Stimulated activated CD8-positive, alpha-beta memory T cell treated with anti-CD3 and anti-CD28 coated beads, Interleukin-4, amount 100 ng/mL, for 1 hour (primary cell): ENCODE measurements at places on chromosomes 5 and 9.
A peak's percentile ranks its signal among the peaks of the same experiment; 100 is the strongest.

GRCh38 chr9:121201738-121202533 lies at the start of gene RAB14:
TSS of gene RAB14 (minus strand) at chr9:121201869. CDS start at chr9:121193412, 8,457 bp downstream.
- DNase-seq = peak; percentile 100

DNA sequence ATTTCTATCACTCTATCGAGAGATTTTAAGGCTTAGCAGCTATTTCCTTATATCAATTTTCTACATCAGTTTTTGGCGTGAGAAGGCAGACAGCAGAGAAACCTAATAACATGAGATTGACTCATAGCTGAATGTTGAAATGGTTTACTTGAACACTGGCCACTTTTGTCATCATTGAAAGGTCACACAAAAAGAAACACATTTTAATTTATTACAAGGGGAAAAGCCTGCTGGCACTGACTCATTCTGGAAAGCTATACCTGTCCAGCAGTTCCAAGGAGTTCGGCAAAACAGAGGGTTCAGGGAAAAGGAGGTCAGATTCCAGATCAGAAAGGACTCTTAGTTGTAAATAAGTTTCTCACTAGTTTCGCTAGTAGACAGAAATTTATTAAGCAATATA lies 566.4 kb downstream of the DNAH5 start:
- no peak for DNase-seq

- no peak for DNase-seq
Observed at GRCh38 chr9:68530618-68531017, 10.1 kb downstream of the TMEM252 start.

DNA sequence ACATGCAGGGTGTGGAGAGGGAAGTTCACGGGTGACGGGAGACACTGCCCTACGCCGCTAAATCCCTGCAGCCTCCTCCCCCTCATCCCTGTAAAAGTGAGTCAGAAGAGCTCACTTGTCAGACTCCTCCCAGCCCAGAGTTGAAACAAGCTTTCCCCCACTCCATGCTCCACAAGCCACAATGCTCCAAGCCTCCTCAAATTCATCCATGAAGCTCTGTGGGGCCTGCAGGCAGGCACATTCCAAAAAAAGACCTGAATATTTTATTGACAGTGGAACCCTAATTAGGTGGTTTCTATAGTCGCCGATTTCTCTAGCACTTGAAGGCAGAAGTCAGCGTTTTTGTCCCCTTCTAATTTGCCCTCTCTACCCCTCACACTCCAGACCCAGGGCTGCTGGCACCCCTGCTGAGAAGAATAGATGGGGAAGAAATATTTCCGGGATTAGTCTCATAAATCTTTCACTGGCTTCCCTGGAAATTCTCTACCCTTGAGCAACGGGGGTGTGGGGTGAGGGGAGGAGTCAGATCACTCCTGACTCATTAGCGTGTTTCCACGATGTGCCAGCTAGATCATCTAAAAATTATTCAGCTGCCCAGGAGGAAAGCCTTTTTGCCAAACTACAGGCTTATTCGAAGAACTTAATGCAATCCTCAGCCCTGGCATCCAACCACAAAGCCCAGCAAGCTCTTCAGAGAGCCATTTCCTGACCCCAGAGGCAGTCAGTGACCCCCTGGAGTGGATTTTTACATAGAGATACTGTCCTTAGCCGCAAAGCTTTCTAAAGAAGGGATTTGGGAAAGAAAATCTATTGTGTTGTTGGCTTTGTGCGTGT lies 97.1 kb downstream of the ENC1 start:
- no peak for DNase-seq

DNA sequence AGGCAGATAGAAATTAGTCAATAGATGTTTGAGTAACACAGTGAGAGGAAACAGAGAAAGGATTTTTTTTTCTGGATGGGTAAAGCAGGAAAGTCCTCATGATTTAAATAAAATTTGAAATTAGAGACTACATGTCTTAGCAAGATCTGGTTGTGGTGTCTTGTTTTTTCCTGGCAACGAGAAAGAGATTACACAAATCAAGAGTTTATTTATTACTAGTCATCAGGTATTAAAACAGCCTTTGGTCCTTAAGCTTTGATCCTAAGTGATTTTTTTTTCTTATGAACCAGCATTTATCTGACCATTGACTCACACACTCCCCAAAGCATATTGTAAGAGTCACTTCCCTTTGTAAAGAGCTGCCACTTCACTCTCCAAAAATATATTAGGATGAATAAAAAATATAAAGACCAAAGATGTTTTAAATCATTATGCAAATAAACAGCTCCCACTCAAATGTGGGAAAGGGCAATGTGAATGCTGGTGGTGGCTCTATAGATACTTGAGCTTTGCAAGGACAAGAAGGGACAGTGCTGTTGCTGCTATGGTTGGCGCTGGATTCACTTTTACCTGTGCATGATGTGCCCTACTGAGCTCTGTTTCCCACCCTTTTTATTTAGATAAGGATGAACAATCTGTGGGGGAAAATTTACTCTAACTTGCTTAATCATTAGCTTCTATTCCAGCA lies 1726.5 kb downstream of the MAT2B start:
- no peak for DNase-seq

GRCh38 chr5:120091376-120091948 lies 372.6 kb upstream of the PRR16 start:
- DNase-seq = no peak

DNA sequence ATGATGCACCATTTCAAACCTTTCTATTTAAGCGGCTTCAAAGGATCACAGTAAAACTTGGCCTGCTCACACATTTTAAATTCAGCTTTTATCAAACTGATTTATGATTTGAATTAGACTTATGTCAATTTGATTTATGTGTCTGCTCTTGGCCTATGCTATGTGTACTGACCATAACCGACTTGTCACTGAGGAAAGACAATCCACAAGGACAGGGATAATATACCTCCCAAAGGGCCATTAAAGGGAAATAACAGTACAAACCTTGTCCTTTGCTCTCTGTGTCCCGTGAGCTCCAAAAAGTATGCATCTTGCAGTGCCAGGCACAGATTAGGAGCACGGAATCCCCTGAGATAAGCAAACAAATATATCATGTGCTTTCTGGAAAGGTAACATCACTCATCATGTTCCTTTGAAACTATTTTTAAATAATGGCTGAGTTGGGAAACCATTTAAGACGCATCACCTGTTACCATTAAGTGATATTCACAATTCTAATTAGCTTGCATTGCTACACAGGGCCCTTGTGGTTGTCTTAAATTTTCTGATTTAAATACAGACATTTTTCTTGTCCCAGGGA lies 31.9 kb upstream of the FTMT start:
- no peak for DNase-seq

DNA sequence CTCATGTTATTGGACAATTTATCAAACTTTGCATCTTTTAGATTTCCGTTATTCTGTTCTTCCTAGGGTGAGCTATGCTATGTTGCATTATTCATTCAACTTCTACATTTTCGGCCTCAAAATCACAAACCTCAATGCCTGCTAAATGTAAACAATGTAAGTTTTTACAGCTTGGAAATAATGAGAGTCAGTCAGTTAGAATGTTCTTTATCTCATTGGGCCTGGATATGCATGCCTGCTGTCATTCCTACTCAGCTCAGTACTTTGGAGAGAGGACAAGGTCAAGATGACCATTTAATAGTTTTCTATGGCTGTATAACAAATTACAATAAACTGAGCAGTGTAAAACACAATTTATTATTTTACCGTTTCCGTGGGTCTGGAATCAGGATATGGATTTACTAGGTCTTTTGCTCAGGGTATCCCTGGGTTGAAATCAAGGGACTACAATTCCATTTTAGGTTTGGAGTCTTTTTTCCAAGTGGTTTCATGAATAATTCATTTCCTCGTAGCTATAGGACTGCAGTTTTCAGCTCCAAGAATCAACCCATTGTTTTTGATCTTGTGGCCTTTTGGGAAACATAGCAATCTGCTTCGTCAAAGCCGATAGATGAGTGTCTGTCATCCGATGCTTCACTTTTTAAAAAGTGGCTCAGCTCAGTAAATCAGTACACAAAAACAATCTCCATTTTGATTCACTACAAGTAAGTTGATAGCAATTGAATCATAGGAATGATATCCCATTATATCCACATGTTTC lies 1143.2 kb upstream of the CDH6 start:
- DNase-seq = no peak

DNA sequence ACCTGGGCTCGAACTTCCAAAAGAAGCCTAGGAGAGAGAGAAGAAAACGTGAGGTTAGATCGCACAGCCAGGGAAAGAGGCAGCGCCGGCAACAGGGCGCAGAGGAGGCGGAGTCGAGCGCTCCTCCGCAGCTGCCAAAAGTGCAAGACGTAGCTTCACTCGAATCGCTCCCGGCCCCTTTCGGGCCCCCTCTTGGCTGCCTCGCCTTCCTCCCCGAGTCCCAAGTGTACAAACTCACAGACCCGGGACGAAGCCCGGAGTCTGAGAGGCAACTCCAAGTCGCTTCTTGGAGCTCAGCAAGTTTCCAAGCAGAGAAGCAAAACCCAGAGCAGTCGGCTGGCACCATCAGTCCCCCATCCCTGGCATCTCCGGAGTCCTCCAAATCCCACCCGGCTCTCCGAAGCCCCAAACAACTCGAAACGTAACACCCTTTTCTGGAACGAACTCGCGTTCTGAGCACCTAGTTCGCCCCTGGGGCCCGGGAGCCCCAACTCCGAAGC lies 1.2 kb downstream of the MIER3 start:
- DNase-seq = no peak

- no peak for DNase-seq
Observed at GRCh38 chr9:105131981-105132380, 112.5 kb upstream of the SLC44A1 start.

GRCh38 chr5:113202746-113203716 lies 226.4 kb downstream of the DCP2 start:
- DNase-seq = no peak

- DNase-seq = no peak
Observed at GRCh38 chr5:156121882-156122281, 205.1 kb upstream of the SGCD start.

DNA sequence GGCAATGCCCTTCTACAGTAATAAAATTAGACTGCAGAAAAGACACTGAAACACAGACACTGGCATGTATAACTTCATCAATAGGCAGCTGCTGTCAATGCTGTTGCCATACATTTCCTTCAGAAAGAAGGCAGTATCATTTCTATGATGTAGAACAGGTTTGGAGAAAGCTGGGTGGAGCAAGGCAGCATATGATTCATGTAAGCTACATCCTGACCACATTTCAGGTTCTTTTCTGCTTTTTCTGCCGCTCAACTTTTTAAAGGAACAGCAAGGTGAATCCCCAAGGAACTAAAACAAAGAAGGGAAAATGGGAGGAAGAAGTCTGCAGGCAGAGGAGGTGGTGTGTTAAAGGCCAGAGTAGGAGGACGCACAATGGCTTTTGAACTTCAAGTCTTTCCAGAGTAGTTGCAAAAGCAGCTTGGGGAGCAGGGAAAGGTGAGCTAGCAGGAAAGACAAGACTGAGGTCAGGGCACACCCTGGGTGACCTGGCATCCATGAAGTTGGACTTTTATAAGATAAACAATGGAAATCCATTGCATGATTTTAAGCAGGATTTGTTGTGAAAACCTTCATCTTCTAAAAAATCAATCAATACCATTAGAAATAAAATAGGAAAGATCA lies 142.1 kb downstream of the MED10 start:
- no peak for DNase-seq

GRCh38 chr5:137858954-137859353 lies 8.7 kb upstream of the MYOT start:
- DNase-seq = no peak

DNA sequence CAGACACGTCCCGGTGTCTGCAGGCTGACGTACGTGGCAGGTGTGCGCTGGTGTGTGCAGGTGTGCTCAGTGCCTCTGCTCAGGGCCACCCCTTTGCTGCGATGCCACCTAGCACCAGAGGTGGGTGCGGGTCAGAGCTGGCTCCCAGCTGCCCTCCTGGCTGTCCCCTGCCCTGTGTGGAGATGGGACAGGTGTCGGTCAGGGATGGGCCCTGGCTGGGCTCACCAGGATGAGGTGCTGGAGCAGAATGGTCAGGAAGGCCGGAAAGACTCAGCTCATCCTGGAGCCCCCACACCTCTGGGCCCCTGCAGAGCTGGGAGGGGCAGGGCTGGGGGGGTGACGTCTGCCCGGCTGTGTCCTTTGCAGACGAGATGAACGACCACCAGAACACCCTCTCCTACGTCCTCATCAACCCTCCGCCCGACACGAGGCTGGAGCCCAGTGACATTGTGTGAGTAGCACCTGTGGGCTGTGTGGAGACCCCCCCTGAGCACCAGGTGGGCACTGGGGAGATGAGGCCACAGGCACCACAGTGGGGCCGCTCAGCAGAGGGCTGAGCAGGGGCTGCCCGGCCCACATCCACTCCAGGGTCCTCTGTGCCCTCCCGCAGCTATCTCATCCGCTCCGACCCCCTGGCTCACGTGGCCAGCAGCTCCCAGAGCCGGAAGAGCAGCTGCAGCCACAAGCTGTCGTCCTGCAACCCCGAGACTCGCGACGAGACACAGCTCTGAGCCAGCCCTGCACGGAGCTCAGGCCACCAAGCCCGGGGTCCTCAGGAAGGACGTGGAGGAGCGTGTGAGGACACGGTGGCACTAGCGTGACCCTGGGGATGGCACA lies 89.7 kb downstream of the KCNT1 start:
- DNase-seq = no peak

- DNase-seq = no peak
Observed at GRCh38 chr9:137023583-137023991, 4.5 kb downstream of the ABCA2 start.

- DNase-seq = no peak
Observed at GRCh38 chr5:97172227-97172626, 10.8 kb downstream of the RIOK2 start.

- no peak for DNase-seq
Observed at GRCh38 chr5:142644640-142645361, 41.1 kb downstream of the FGF1 start.

GRCh38 chr9:24616863-24617262 lies 71.2 kb upstream of the IZUMO3 start:
- DNase-seq = no peak

DNA sequence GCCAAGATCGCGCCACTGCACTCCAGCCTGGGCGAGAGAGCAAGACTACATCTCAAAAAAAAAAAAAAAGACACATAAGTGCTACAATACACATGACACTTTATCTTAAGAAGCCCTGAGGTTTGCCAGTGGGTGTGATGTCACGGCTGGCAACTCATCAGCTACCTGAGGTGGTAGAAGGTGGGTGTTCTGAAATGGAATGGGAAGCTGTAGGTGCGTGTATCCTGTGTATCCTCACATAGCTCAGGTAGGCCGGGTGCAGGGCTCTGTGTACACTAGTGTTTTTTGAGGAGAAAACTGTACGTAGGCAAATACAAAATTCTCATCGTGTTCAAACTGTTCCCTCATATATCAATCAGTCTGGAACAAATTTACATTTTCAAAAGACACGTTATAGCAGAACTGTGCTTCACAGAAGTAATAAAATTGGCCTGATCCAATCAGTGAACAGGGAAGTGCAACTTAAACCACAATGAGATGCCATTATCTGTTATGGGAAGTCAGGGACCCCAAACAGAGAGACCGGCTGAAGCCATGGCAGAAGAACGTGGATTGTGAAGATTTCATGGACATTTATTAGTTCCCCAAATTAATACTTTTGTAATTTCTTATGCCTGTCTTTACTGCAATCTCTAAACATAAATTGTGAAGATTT lies 10.4 kb downstream of the BICD2 start:
- DNase-seq = no peak
